ENCODE measurements at places on chromosomes 7 and 10.

DNA sequence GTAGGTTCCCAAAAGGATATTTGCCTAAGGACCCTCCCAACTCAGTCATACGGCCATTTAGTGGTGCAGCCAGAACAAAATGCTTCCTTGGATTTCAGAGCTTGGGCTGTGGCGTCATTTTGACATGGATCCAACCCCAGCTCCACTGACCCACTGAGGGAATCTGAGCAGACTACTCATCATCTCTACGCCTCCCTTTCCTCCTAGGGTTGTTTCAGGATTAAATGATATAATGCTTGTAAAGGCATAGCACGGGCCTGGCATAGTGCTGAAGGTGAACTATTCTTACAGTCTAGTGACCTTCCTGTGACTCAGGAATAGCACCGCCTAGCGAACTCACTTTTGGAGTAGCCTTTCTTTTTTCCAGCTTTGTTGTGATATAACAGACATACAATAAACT lies 70.3 kb upstream of the LOXL4 start:
- DNase-seq, result no peak

GRCh38 chr10:93219347-93219746 lies 145.7 kb downstream of the CYP26A1 start:
- no peak for DNase-seq

DNA sequence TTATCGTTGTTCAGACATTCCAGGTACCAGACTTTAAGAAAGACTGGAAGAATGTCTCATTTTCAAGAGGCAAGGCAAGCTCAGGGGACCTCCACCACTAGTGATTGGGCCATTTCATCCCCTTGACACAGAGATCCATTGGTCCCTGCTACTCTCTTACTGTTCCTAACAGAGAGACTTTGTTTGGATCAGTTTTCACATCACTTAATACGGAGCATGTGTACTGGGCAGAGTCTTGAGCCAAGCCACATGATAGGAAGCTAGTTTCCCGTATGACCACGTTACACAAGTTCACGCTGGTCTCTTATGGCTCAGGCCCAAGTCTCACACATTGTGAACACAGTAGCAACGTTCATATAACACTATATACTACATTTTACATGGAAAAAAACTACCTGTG lies 269.9 kb downstream of the BAMBI start:
- DNase-seq, result no peak

- DNase-seq, result no peak
These were observed 1.6 kb upstream of the ZNF239 start for GRCh38 chr10:43576062-43576461.

DNA sequence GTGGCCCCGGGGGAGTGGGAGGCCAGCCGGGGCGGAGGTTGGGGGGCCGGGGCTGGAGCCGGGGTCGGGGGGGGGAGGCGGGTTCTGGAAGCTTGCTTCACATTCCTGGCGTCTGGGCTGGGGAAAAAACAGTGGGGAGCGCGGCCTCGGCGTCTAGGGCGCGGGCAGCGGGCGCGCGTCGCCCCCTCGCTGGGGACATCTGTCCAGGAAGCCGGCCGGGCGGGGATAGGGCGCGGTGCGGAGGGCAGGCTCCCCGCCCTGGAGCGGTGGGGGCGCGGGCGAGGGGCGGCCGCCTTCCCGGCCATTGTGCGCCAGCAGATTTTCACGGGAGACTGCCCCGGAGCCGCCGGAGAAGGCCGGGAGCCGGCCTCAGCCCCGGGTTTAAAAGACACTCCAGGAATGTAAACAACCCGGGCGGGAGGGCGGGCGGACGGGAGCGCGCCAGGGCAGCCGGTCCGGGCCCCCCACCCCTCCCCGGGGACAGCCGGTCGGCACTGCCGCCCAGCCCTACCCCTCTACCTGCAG lies 1.4 kb downstream of the ZMIZ1 start:
- no peak for DNase-seq

- no peak for DNase-seq
These were observed 37.4 kb downstream of the ZNRF2 start for GRCh38 chr7:30321882-30322192.

DNA sequence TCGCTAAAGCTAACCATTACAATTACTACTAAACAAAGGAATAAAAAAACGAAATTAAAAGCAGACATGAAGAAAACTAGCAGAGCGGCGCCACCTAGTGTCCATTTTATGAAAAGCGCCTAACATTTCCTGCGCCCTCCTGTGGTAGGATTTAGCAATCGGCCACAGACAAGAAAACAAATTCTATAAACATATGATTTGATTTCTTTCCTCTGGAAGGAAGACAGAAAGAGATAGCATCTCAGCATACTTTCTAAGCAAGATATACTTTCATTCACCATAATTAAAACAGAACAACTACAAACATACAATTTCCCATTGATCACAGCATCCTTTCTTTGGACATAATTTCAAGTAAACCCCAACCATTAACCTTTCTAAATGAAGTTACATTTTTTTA lies 337.7 kb upstream of the NPVF start:
- DNase-seq, result peak; percentile 67

DNA sequence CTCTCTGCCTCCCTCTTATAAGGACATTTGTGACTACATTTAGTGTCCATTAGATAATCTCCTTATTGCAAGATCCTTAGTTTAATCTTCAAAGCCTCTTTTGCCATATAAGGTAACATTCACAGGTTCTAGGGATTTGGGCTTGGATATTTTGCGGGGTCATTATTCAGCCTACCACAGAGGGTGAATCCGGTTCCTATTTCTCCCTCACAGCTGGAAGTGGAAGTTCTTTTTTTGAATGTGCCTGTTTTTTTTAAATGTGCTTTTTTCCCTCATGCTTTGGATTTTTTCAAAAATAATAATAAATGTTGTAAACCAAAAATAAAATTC lies 17.1 kb upstream of the FAM221A start:
- DNase-seq, result no peak

- no peak for DNase-seq
These were observed 24.0 kb downstream of the POR start for GRCh38 chr7:75938921-75939320.

GRCh38 chr7:155753446-155753965 lies 58.8 kb downstream of the SHH start:
- no peak for DNase-seq

DNA sequence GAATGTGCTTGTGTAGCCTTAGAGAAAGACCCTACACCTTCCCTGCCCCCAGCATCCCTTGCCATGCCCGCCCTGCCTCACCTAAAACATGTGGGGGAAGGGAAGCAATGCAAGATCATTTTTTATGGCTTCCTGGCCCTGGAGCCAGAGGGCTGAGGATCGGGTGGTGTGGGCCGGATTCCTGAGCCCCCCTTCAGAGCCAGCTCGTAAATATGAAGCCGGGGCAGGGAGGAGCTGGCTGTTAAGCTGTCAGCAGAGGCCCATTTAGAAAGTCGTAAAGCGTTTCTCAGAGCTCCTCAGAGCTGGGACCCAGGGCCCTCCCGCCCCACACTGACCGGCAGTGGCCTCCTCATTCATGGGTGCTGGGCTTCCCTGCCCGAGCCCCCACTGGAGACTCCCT lies 23.9 kb downstream of the UNC5B start:
- DNase-seq, result no peak

DNA sequence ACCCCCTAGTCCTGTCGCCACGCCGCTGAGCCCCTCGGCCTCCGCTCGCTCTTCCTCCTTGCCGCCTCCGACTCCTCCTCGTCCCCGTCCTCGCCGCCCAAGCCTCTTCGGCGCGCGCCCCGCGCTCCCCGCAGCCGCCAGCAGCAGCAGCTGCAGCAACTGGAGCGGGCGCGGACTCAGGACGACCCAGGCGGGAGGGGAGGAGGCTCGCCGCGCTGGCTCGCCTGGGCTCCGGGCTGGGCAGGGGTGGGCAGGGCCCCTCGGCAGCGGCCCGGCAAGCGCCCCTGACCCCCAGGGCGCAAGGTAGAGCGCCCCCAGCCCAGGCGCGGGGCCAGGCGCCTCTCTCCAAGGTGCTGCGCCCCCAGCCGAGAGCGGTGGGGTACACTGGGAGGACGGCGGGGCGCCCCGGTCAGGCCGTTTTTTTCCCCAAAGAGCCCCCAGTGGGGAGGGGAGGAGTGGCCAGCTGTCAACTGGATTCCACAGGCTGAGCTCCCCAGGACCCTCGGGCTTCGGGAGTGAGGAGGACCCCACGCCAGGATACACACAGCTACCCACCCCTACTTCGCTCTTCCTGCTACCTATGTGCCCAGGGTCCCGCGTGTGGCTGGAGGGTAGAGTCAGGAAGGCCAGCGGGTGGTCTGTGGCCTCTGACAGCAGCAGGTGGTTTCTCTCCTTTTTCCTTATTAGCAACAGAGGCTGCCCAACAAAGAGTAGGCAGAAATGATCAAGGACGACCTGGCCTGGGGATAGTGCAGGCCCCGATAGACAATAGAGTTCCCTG lies 903 bp upstream of the KCNMA1 start:
- DNase-seq, result no peak

DNA sequence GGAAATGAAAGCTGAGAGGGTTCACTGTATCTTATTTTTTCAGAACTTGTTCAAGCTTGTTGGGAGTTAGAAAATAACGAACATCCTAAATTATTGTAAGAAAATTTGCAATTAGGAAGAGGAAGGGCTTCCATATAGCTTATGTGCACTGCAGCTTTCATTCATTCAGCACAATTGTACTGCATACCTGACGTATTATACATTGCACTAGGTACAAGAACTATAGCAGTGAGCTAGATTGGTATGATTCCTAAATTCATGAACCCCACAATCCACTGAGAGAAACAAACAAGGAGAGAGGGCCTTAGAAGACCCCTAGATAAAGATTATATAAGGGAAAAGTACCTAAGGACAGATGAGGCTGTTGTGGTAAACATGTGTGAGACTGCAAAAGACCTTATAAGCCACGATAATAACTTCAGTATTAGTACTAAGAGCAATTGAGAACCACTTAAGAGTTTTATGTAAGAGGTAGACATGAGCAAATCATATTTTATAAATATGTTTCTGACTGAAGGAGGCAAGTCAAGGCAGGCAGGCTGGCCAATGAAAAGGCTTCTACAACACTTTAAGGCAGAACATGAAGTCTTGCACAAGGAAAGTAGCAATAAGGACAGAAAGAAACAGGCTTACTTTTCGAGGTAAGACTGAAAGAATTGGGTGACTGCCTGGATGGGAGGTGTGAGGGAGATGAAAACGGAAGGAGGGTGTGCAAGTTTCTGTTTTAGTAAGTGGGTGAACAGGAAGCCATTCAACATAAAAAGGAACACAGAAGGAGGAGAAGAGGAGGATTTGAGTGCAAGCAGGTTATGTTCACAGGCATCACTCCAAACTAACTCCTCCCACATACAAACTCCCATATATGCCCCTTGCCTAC lies 77.9 kb upstream of the LRRN3 start:
- DNase-seq, result peak; percentile 21

- DNase-seq, result no peak
These were observed 61.1 kb downstream of the CNOT4 start for GRCh38 chr7:135448753-135449152.

GRCh38 chr10:111439034-111439842 lies 362.4 kb downstream of the ADRA2A start:
- DNase-seq, result no peak

DNA sequence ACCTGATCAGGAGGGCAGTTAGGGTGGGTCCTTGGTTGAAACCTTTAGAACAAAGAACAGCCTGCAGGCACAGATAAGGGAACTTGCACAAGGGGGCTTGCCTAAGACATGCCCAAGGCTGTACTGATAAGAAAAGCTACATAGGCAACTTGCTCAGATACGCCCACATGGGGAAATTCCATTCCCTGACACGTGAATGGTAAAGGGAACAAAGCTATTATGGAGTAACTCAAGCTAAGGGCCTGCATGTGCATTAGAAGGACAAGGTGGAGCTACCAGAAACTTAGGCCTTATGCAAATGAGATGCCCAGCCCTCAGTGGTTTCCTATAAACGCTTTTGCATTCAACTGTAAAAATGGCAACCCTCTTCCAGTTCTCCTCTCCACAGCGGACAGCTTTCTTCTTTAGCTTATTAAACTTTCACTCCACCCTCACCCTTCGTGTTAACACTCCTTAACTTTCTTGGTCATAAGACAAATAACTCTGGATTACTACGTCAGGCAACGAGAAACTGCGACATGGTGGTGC lies 1192.1 kb upstream of the CELF2 start:
- no peak for DNase-seq

GRCh38 chr7:237385-237784 lies 45.0 kb downstream of the FAM20C start:
- no peak for DNase-seq
